ENCODE measurements at places on chromosomes 3 and 15.

DNA sequence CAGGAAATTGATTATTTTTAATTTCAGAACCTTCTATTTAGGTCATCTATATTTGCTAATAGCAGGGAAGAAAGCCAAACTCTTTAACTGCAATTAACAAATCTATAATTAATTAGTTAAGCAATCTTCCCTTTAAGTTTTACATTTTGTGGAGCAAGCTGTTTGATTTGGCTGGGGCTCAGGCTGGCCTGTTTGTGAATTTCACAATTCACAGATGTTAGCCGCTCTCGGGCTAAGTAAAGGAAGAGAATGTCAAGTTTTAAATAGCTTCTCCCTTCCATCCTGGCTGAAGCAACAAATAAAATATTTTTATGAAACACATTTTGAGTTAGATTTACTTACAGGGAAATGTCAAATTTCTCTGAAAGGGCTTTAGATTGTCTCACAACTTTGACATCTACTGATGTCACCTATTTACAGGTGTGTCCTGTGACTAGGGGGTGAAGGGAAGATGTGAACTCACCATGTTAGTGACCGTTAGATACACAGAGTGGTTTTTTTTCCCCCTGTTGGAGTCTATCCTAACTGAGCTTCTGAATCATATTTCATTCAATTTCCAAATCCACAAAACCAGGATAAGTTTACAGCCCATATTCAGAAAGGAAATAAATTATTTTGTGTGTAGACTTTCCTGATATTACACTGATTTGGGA, 1.3 kb upstream of the TP63 start:
- no peak for DNase-seq

DNA sequence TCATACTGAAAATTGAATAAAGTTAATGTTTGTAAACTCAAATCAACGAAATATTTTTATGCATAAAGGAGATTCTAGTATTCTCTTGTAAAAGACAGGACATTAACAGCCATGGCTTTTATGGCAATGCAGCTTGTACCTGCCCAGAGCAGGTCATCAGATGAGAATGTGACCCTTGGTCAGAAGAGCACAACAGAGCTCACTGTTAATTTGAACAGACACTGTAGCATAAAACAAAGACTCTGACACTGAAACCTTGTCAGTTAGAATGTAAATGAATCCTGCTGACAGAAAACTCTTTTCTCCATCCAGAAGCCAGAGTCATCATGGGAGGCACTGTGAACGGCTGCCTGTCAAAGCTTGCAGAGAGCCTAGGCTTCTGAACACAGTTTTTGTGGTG, 410.6 kb downstream of the RAP2B start:
- DNase-seq: no peak

DNA sequence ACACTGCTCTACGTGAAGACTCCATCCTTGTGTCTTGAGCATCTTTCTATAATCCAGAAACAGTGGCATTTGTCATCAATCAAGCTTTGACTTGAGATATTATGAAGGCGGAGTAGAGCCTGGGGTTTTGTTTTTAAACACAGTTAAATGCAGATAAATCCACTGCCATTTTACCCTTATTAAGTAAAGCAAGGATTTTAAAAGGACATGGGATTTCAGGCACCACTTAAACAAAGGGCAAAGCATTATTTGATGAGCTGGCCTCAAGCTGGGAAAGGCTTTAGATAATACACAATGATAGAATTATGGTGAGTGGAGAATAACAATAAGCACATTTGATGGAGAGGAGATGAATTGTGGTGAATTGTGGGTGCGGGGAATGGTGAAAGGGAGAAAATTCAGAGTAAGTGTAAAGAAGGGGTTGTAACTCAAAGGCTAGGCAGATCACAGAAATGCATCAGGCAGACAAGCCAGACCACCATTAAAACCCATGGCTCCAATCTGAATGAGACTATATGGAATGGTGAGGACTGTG, 54.9 kb upstream of the GLCE start:
- DNase-seq: no peak

DNA sequence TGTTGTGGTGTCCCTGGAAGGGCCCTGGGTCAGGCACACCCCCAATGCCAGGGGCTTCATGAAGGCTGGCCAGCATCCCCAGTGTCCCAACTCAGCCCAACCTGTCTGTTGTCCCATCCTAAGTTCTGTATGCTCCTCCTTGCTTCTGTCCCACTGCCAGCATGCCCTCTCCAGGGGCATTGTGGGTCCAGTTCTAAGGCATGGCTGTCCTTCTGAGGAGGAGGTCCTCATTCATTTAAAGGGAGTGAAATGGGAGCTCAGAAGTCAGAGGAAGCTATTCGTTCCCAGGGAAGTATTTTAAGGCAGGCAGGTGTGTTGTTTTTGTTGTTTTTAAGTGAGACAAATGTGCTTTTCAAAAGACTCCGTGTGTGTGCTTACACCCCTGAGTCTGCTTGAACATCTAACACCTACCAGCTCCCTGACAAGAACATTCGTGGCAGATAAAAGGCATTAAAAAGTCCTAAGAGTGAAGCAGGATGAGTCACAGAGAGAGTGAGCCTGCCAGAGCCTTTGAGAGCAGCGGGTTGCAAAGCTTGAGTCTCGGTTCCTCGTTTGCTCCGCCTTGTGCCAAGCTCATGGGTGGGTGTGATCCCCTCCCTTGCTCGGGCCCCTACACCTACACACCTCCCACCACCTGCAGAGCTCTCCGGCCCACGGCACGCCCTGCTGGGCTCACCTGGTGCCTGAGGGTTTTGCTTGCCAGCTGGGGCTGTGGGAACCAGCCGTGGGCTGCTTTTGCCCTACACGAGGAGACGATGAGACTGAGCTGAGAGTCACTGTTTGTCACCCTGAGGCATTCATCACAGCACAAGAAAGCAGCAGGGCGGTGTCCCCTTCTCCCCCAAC, 183.4 kb upstream of the TOPAZ1 start:
- DNase-seq: no peak

DNA sequence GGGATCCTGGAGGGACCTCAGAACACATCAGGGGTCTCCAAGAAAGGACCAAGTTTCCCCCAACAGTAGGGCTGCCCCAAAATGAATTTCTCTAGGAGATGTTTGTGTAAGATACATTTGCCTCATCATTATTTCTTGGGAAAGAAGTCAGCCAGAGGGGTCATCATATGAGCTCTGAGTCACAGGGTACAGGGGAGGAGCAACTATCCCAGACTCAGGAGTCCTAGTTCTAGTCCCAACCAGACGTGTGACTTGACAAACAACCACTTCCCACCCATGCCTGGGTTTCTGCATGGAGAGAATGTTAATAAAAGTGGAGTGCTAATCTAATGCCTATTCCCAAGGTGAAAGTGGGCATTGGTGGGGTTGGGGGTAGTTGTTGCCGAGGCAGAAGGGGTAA, 144.1 kb downstream of the ALDH1A2 start:
- DNase-seq: no peak

DNA sequence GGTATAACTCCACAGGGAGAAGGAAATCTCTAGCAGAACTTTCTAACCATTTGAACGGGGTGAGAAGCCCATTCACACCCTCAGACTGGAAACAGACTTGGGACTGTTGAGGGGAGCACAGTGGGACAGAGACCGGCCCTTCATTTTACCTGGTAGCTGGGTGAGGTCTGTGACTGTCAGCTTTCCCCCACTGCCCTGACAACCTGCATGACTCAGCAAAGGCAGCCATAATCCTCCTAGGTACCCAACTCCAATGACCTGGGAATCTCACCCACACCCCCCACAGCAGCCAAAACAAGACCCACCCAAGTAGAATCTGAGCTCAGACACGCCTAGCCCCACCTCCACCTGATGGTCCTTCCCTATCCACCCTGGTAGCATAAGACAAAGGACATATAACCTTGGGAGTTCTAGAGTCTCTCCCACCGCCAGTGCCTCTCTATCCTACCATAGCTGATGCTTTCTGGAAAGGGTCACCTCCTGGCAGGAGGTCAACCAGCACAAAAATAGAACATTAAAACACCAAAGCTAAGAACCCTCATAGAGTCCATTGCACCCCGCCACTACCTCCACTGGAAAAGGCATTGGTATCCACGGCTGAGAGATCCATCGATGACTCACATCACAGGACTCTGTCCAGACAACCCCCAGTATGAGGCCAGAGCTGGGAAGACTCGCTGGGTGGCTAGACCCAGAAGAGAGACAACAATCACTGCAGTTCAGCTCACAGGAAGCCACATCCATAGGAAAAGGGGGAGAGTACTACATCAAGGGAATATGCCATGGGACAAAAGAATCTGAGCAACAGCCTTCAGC, 28.0 kb downstream of the SENP7 start:
- DNase-seq: no peak

- no peak for DNase-seq
These were observed 5.6 kb upstream of the TNIK start for GRCh38 chr3:171465763-171466162.

DNA sequence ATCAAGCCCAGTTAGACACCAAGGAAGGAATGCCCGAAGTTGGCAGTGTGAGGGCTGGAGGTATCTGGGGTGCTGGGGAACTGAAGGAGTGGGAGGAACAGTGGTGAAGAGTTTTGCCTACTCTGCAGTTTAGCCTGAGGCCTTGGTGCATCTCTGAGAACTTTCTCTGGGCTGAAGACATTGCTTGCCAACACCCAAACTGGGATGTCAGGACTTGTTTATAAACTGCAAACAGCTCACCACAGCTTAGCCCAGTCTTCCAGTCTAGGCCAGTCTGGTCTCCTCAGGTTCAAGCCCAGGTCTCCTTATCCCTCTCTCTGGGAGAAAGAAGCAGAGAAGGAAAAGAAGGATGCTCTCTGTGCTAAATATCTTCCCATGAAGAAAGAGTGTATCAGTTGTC, 68.0 kb upstream of the BOC start:
- no peak for DNase-seq

- no peak for DNase-seq
These were observed 99.9 kb downstream of the EEFSEC start for GRCh38 chr3:128253150-128253549.

DNA sequence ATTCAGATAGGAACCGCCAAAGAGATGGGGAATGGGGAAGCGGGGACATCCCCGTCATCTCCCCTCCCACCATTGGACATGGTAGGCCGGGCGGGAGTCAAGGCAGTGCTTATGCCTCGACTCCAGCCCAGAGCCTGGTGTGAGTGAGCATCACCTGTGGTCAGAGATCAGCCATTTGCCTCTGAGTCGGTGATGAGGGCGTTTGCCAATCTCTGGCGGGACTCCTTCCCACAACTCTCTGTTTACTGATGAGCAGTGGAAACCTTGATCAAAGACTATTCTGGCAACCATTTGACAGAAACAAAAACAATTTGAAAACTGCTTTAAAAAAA, 63.9 kb upstream of the HES1 start:
- DNase-seq: no peak

DNA sequence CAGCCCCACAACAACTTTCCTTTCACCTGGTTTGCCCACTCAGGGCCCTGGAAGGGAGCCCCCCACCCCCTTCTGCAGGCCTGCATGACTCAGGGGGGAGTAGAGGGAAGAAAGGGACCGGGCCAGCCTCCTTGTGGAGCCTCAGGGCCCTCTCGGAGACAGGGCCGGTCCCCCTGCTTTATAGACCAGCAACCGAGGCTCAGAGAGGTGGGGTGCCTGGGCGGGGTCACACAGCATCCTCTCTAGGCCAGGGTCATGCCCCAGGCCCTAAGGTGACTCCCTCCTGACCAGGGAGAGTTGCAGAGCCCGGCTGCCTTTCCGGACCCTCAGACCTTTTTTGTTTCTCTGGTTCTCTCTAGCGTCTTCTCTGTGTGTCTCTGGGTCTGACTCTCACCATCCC, 211.3 kb downstream of the TBC1D2B start:
- no peak for DNase-seq

- no peak for DNase-seq
These were observed 10.8 kb upstream of the VPS33B start for GRCh38 chr15:91032919-91033803.

DNA sequence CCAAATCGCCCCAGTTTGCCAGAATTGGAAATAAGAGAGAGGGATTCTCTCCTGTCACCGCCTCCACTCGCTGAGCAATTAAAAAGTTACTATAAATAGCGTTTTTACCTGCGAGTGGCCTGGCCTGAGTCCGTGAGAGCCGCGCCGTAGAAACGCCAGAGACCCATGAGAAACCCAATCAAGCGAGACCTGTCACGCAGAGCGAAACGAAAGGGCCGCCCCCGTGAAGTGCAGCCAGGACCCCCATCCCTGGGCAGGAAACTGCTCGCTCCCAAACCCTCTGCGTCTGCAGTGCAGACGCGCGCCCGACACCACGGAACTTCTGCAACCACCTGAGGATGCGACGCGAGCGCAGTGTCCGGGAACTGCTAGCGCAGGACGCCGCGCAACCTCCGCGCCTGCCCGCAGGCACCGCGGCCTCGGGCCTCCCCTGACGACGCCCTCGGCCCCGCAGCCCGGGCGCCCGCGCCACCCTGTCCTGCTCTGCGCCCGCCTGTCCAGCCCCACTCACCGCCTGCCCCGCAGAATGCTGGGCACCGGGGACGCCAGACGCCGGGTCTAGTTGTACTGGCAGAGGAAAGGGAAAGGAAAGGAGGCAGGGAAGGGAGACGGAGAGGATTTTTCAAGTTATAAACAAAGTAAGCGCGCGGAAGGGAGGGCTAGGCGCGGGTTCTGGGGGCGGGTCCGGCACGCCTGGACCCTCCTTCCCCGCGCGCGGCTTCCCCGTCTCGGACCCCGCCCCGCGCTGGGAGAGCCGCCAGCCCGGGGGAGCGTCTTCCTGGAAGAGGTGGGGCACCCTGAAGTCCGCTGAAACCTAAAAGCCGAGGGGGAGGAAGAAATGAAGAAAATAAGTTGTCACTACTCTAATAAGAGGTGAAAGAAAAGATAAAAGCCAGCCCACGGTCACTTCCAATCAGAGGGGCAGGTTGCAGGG, at the start of gene PLSCR4:
PLSCR4 (minus strand) TSS at position 657 of the 934 bp plus-strand sequence. CDS start 29,034 bp downstream, outside the sequence.
- peak; percentile 21 for DNase-seq

- no peak for DNase-seq
These were observed 22.1 kb upstream of the ATP2B2 start for GRCh38 chr3:10527295-10528001.

DNA sequence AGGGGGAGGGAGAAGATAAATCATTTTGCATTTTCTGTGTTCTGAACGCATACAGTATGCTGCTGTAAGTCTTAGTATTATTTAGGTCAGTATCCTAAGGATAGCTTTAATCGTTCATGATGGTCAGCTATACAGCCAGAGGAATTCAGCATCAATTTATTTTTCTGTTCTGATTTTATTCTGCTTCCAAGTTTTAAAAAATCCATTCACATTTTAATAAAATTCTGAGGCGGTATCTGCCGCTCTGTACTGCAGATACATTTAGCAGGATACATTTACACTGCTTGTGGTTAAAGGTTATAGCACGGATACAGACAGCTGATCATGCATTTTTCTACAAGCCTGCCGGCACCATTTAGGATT, 17.8 kb downstream of the ZBTB38 start:
- no peak for DNase-seq

All from SW 1271 (cell line).